ENCODE measurements at places on chromosomes 16 and 17.

GRCh38 chr17:57259306-57259705, 3.0 kb downstream of the MSI2 start:
- no peak for DNase-seq

DNA sequence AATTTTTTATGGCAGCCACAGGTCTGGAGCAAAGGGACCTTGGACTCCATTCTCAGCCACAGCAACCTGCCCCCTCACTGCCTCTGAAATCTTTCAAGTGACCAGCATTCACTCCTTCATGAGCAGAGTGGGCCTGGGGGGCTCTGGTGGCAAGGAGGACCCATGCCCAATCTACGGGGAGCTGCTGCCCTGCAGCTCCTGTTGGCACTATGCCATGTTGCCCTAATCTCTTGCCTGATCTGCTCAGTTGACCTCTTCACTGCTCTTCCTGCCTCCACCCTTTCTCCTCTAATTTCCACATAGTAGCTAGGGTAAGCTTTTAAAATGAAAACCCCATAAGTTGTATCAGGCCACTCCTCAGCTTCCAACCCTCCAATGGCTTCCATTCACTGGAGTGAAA, 2.9 kb upstream of the PRKCB start:
- DNase-seq: no peak

DNA sequence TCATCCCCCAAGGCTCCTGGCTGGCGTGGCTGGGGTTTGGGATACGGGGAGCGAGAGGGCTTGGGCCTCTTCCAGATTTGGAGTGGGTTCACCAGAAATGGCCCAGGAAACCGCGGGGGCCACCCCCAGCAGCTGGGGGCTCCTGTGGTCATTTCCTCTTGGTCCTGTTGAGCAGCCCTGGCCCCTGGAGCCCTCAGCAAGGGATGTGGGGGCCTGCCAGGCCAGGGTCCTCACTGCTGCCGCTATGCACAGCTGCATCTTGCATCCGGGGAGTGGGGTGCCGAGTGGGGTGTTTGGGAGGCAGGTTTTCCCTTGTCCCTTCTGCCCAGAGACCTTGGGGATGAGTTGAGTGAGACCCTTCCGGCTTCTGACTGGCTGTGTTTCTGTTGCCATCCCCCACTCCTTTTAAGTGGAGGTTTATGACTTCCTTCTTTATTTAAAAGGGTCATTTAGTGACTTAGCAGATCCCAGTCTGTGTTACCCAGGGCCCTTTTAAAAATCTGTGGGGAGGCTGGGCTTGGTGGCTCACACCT, 319.8 kb downstream of the SEC14L1 start:
- no peak for DNase-seq

- DNase-seq: no peak
Observed at GRCh38 chr16:59484833-59485516, 750.9 kb upstream of the GOT2 start.

- no peak for DNase-seq
Observed at GRCh38 chr17:35586569-35587073, 501 bp upstream of the AP2B1 start.

- no peak for DNase-seq
Observed at GRCh38 chr17:67090341-67090740, 46.0 kb downstream of the CACNG1 start.

- no peak for DNase-seq
Observed at GRCh38 chr17:54372069-54372749, 528.4 kb upstream of the TOM1L1 start.

DNA sequence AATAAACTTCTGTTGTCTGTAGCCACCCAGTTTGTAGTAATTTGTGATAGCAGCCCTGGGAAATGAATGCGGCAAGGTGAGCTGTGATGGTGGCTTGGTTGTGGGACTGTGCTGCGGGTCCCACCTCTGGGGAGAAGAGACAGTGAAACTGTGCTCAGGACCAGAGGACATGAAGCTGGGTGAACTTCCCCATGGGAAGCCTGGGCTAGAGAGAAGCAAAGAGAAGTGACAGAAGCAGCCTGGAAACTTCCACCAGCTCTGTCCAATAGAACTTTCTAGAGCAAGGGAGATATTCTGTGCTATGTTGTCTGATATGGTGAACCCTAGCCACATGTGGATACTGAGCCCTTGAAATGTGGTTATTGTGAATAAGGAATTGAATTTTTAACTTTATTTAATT, 51.5 kb upstream of the EMP2 start:
- DNase-seq: no peak

GRCh38 chr16:7185689-7186088, 147.0 kb upstream of the RBFOX1 start:
- DNase-seq: no peak

- no peak for DNase-seq
Observed at GRCh38 chr17:65656390-65657250, 95.2 kb upstream of the AXIN2 start.

DNA sequence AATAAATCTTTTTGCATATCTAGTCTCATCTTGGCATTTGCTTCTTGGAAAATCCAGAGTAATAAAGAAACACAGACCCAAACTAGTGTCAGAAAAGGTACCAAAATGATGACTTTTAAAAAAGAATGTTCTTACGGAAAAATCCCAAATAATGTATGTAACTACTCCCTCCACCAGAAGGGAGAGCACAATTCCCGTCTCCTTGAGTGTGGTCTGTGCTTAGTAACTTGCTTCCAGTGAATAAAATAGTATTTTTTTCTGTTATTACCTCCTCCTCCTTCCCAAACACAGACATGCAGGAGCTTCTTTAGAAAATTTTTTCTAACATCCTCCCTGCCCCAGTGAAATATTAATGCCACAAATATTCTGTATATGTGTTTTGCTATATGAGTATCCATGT, 358.1 kb downstream of the ZFHX3 start:
- DNase-seq: no peak

DNA sequence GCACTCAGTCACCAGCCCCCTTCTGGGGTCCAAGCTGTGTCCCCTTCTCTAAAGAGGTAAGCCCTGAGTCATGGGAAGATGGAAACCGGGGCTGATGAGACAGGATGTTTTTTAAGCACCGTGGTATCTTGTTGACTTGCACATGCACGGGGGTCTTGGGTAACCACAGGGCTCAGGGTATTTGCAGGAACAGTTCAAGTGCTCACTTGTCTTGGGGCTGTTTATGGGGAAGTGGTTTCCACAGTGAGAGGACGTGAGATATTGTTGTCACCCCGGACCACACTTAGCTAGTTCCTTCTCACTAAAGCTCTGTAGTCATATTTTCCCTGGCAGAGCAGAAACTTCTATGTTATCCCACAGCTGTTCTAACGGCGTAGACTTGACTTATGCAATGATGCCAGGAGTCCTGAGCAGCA, 7.7 kb downstream of the CCL3L1 start:
- no peak for DNase-seq

DNA sequence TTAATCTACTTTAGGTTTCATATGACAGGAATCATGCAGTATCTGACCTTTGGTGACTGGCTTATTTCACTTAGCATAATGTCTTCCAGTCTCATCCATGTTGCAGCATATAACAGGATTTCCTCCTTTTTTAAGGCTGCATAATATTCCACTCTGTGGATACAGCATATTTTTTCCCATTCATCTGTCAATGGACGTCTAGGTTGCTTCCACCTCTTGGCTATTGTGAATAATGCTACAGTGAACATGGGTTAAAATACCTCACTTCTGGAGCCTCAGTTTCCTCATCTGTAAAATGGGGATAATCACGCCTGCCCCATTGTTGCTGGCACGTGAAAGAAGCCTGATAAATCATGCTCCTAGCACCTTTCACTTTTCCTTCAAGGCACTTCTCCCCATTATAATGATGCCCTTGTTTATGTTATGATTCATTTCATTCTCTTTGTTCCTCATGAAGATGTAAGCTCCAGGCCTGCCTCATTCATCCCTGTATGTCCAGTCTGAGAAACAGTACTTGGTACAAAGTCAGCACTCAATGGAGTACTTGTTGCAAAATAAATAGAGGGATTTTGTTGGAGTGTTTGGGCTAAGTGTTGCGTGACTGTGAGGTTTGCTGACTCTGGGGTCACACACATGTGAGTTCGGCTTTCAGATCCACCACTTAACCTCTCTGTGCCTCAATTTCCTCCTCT, 59.6 kb downstream of the ABAT start:
- no peak for DNase-seq

DNA sequence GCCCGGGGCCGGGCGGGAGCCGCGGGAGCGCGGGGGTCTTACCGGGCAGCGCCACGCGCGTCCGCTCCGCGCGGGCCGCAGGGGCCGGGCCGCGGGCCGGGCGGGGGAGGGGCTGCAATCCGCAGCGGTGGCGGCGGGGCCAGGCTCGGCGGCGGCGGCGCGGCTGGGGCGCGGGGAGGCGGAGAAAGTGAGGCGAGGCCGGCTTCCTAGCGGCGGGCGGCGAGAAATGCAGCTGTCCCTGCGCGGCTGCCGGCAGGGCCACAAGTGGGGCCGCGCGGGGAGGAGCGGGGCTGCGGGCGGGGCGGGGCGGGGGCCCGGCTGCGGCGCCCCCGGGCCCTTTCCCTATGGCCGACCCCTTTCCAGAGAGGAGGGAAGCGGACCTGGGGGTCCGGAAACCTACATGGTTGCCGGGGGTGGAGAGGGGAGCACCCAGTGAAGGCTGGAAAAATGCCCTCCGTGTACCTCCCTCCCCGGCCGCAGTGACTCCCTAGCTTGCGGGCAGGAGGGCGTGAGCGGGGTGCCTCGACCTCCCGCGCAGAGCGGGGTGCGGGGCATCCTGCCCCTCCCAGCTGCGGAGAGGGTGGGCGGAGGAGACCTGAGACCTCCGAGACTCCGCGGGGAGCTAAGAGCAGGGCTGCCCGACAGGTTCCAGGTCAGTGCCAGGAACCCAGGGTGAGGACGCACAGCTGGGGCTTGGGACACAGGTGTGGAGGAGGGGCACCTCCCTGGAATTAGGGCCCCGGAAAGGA, at the start of gene CUEDC1:
Gene CUEDC1, minus strand, starts transcription at position 230 of the 749 bp plus-strand sequence. CDS start 69,848 bp downstream, outside the sequence.
- DNase-seq: no peak

DNA sequence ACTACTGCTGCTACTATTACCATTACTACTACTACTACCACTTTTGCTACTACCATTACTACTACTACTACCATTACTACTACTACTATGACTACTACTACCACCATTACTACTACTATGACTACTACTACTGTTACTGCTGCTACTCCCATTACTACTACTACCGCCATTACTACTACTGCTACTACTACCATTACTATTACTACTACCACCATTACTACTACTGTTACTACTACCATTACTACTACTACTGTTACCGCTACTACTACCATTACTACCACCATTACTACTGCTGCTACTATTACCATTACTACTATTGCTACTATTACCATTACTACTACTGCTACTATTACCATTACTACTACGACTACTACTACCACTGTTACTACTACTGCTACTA, 209.1 kb downstream of the IRF8 start:
- no peak for DNase-seq

DNA sequence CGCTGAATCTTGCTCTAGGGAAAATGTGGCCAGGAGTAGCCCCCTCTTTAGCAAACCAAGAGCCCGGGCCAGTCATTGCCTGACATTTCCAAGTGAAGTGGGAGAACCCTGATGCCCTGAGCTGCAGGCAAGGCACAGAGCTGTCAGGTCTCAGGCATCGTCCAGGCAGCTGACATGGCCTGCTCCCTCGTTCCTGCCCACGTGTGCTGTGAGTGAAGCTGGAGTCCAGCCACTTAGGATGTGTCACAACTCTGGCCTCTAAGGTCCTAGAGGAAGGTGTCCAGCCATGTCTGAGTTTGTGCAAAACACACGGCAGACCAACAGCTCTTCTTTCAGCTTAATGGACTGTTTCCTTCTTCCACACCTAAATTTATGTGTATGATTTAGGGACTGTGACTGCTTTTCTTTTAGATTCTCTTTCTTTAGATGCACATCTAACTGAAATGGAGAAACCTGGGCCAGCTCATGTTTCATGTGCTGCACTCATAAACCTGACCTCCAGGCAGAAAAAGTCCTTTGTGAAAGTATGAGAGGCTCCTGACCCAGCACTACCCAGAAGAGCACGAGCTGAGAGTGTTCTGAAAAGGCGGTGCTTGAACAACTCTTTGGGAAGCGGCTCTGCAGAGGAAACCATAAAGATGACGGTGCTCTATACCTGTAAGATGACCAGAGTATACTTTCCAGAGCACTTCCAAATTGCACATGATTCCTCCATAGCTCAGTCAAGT, 14.8 kb upstream of the LIMD2 start:
- DNase-seq: no peak

DNA sequence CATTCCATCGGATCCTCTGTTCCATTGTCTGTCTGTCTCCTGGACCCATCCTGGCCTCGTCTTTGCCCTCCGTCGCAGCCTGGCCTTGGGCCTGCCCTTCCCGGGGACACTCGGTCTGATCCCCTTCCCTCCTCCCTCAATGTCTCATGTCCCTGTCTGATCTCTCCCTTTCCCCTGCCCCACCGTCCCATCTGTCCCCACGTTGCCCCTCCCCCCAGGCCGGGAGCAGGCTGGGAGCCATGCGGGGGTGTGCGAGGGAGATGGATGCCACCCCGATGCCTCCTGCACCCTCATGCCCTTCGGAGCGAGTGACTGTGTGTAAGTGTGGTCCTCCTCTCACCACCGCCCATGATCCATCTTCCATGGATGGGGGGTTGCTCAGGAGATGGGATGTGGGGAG, 5.3 kb upstream of the ATP2A1 start:
- DNase-seq: no peak

GRCh38 chr17:41686281-41686680, 2.4 kb upstream of the EIF1 start:
- DNase-seq: no peak

GRCh38 chr16:10916534-10916933, 25.7 kb downstream of the DEXI start:
- no peak for DNase-seq

DNA sequence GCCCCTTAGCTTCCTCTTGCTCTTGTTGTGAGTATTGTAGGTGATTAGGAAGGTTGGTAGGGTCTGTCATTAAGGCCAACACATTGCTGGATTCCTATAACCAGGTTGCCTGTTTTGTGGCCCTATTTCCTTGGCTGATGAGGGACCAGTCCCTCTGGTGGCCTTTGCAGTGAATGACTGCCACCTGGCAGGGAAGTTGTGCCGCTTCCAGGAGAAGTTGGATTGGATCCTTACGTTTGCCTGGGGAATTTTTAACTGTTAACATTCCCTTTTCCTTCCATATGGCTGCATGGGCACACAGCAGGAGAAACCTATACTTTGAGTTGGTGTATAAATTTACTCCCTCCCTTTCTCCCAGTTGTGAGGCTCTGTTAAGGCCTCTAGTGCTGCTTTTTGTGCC, 32.4 kb downstream of the LCMT1 start:
- DNase-seq: no peak

GRCh38 chr16:88264641-88265285, 118.0 kb upstream of the ZNF469 start:
- peak; percentile 87 for DNase-seq

DNA sequence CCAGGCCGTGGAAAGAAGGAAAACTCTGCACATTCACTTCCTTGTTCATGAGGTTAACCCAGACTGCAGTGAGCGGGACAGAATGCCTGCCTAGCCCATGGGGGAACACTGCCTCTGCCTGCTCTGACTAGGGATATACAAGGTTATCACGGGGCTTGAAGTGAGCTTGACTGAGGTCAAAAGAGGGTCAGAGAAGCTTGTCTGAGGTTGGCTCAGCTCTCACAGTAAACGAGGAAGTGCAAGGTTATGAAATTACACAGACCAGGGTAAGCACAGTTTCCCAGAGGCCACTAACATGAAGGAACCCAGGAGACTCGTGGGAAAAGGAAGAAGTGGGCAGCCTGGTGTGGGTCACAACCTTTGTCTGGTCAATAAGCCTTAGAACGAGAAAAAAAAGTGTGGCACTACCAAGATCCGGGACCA, 28.7 kb downstream of the HIC1 start:
- no peak for DNase-seq

GRCh38 chr17:39231591-39232551, 6.1 kb upstream of the STAC2 start:
- no peak for DNase-seq
